ENCODE measurements at places on chromosomes 4 and X.

GRCh38 chrX:40082447-40083119 lies 15.2 kb downstream of the BCOR start:
- DNase-seq: no peak

DNA sequence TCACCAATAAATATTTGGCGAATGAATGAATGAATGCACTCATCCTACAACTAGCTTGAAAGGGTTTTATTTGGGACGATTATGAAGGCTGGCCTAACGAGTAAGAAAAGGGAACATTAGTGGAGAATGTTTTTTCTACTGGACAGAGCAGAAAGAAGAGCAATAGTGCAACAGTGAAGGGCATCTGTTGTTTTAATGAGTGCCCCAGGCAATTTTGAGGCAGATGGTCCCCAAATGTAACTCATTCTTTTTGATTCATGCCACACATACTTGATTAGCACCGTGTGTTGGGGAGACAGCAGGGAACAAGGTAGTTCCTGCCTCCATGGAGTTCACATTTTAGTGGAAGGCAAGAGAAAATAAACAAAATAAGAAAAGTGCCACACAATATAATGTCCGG lies 22.7 kb upstream of the INTS6L start:
- DNase-seq: no peak

DNA sequence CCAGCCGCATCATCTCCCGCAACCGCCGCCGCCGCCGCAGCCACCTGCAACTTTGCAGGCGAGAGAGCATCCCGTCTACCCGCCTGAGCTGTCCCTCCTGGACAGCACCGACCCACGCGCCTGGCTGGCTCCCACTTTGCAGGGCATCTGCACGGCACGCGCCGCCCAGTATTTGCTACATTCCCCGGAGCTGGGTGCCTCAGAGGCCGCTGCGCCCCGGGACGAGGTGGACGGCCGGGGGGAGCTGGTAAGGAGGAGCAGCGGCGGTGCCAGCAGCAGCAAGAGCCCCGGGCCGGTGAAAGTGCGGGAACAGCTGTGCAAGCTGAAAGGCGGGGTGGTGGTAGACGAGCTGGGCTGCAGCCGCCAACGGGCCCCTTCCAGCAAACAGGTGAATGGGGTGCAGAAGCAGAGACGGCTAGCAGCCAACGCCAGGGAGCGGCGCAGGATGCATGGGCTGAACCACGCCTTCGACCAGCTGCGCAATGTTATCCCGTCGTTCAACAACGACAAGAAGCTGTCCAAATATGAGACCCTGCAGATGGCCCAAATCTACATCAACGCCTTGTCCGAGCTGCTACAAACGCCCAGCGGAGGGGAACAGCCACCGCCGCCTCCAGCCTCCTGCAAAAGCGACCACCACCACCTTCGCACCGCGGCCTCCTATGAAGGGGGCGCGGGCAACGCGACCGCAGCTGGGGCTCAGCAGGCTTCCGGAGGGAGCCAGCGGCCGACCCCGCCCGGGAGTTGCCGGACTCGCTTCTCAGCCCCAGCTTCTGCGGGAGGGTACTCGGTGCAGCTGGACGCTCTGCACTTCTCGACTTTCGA lies 654 bp downstream of the ATOH1 start:
- no peak for DNase-seq

DNA sequence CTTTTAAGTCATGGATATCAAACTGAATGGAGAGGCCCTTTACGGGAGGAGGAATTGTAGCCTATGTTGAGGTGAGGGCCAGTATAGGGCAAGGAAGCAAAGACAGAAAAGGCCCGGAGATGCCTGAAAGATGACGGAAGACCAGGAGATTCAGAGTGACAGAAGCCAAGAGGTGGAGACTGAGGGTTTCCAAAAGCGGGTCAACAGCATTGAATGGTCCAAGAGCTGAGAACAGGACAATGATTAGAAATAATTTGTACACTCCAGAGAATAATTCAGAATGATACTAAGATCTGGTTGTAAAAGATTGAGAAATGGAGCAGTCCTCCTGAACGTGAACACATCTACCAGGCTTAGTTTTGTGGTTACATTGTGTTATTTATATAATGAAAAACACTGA lies 45.5 kb upstream of the ZNF518B start:
- DNase-seq: no peak
